ENCODE measurements at places on chromosomes 5 and 9.

GRCh38 chr5:143140492-143141203 lies 262.8 kb downstream of the NR3C1 start:
- H3K27me3 ChIP-seq: no peaks in the 10 kb centered on the region
- H3K36me3 ChIP-seq: no peaks in the 10 kb centered on the region
- no peak overlapping the region for H3K4me3 ChIP-seq
- H3K27ac ChIP-seq: peak overlapping the region; percentile 51
- peak; percentile 90 for DNase-seq

DNA sequence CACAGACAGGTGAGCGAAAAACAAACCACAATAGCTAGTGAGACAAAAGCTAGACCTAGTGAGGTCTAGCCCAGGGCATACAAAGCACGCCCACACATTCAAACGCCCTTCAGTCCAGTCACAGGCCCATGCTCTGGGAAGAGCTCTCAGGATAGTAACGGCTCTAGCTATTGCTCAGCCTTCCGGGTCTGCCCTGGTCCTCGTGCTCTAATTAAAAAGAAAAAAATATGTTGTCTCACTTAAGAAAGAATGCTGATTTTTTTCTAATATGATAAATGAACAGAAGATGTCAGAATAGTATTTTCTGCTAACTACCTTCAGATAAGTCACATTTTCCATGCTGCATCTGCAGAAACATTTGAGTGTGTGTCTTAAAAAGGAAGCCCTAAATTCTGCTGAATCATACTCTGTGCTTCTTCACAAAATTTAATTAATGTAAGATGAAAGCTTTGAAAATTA lies 94.5 kb downstream of the PLPP1 start:
- no peak for DNase-seq
- H3K36me3 ChIP-seq: no peaks in the 10 kb centered on the region
- H3K27me3 ChIP-seq: no peaks in the 10 kb centered on the region
- peaks cover 14% of the 10 kb centered on the region for H3K4me1 ChIP-seq

GRCh38 chr9:125486576-125486975 lies 220.4 kb downstream of the MAPKAP1 start:
- H3K4me3 ChIP-seq: no peak overlapping the region
- H3K4me1 ChIP-seq: peaks cover 7% of the 10 kb centered on the region
- H3K27ac ChIP-seq: no peak overlapping the region
- no peaks in the 10 kb centered on the region for H3K27me3 ChIP-seq

DNA sequence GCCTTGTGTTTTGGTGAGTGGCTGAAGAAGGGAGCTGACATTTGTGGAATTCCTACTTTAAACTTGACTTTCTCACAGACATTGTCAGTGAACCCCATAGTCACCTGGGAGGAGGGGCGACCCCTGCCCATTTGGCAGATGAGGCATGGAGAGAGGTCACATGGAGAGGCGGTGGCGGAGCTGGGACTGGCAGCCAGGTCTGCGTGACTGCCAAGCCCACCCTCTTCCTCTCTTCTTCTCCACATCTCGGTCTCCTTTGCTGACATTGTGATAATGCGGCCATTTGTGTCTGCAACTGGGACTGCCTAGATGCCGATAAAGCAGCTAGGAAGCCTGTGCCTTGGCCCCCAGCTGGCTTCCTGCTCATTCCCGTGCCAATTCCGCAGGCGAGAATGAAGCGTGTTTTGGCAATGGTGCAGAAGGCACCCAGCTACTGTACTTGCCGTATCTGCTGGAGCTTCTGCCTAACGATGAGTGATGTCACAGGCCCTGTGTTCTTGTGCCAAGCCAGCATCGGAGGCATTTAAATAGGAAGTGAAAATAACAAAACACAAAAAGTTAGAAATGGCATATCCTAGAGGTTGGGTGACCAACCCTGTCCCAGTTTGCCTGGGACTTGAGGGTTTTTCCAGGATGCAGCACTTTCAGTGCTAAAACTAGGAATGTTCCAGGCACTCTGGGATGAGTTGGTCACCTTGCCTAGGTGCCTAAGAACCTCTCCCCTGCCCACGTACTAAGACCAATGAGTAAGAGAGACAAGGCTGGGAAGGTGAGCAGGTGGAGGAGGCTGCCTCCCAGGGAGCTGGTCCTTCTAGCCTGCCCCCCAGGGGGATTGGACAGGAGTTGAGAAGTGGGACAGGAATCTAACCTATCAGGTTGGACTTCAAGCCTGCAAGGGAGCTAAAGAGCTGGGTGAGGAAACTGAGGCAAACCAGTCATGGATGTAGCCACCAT lies 23.6 kb downstream of the OLFML2A start:
- no peaks in the 10 kb centered on the region for H3K4me1 ChIP-seq
- DNase-seq: no peak
- H3K4me3 ChIP-seq: no peak overlapping the region
- no peak overlapping the region for H3K27ac ChIP-seq

DNA sequence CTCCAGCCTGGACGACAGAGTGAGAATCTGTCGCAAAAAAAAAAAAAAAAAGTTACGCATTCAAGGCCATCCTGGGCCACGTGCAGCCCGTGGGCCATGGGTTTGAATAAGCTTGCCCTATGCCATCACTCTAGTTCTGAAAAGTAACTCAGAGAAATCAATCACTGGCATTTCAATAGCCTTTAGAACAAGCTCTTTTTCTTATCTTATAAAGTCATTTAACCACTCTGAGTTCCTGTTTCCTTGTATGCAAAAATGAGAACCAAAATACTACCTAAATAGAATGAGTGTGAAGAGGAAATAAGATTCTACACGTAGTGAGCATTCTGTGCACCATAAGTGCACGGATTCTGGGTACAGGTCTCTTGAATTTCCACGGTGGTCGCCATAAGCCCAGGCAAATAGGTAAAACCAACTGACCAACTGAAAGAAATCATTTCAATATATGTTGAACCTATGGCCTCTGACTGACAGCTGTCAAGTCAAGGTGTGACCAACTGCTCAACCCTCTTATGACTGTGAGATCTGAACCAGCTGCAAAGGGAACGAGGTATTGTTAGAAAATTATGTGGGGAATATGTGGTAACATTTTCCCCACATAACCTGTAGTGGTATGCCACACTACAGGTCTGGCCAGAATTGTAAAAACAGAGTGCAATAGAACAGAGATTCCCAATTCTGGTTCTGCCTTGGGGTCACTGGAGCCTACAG lies 143.9 kb upstream of the LHFPL2 start:
- H3K27me3 ChIP-seq: no peaks in the 10 kb centered on the region
- H3K27ac ChIP-seq: no peak overlapping the region
- no peaks in the 10 kb centered on the region for H3K4me1 ChIP-seq
- no peaks in the 10 kb centered on the region for H3K36me3 ChIP-seq
- no peak for DNase-seq

- no peak for DNase-seq
- no peaks in the 10 kb centered on the region for H3K4me1 ChIP-seq
- no peaks in the 10 kb centered on the region for H3K27me3 ChIP-seq
These were observed 4.0 kb upstream of the ATP6V1G1 start for GRCh38 chr9:114583371-114584155.

DNA sequence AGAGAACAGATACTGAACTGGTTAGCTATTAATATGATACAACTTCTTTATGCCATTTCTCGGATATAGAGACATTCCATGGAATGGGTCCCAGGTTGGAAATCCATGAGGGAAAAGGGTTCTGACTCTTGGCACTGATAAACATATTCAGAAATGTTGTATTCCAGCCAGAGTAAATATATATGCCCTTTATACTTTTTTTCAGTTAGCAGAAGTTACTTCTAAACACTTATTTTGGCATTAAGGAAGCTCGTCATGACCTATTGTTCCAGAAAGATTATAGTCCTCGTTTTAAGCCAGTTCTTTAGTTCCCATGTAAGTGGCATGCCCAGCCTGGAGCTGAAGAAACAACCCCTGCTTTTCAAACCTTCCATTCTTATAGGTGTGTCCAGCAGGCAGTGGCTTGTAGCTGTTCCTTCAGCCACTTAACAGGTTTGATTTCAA lies 181.6 kb downstream of the CD180 start:
- H3K27ac ChIP-seq: peak overlapping the region; percentile 69
- H3K36me3 ChIP-seq: no peaks in the 10 kb centered on the region
- no peaks in the 10 kb centered on the region for H3K27me3 ChIP-seq
- DNase-seq: peak; percentile 27
- H3K4me1 ChIP-seq: peaks cover 3% of the 10 kb centered on the region

- no peak for DNase-seq
- no peaks in the 10 kb centered on the region for H3K4me1 ChIP-seq
- no peaks in the 10 kb centered on the region for H3K36me3 ChIP-seq
- H3K27ac ChIP-seq: no peak overlapping the region
- no peaks in the 10 kb centered on the region for H3K27me3 ChIP-seq
These were observed 453.7 kb downstream of the LRRC70 start for GRCh38 chr5:63032343-63032742.

All from prostate gland (tissue), 2 donors.